ENCODE measurements at places on chromosomes 12 and 14. TPM values are rescaled to one million over a fixed set of nuclear protein-coding genes. Genes with fewer than 3 reads are reported as not detected.

GRCh38 chr14:91171291-91171690, 57.4 kb downstream of the DGLUCY start:
- no peak overlapping the region for H3K27ac ChIP-seq
- H3K36me3 ChIP-seq = peaks cover 2% of the 10 kb centered on the region
- H3K4me3 ChIP-seq = no peak overlapping the region
- no peak for DNase-seq
- H3K27me3 ChIP-seq = no peaks in the 10 kb centered on the region

DNA sequence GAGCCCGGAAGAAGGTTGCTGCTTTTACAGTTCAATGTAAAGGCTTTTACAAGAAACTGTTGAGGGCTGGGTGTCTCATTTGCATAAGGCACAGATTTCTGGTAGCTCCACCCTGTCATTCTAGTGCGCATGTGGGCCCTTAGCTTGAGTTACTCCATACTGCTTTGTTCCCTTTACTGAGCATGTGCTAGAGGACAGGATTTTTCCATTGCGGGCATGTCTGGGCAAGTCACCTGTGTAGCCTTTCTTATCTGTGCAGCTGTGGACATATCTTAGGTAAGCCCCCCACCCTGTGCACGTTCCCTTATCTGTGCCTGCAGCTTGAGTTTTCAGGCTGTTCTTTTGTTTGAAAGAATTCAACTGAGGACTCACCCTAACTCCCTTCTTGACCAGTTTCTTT, 56.2 kb upstream of the ARHGAP5 start:
- H3K36me3 ChIP-seq = no peaks in the 10 kb centered on the region
- H3K27ac ChIP-seq = no peak overlapping the region
- H3K27me3 ChIP-seq = no peaks in the 10 kb centered on the region
- H3K4me3 ChIP-seq = no peak overlapping the region
- no peaks in the 10 kb centered on the region for H3K4me1 ChIP-seq

The NPFF gene
- polyA plus RNA-seq = not detected

- H3K27me3 ChIP-seq = no peaks in the 10 kb centered on the region
- peak within 1 kb of the TSS; percentile 86 for H3K4me3 ChIP-seq
- peaks cover 6% of the 10 kb centered on the region for H3K4me1 ChIP-seq
- peak; percentile 82 for DNase-seq
- no peaks in the 10 kb centered on the region for H3K36me3 ChIP-seq
- H3K27ac ChIP-seq = peak within 1 kb of the TSS; percentile 98
These were observed at the start of gene HECTD1 for GRCh38 chr14:31207755-31208545. Gene HECTD1 (minus strand): TSS chr14:31207793. CDS start chr14:31205936, 1,857 bp downstream.

DNA sequence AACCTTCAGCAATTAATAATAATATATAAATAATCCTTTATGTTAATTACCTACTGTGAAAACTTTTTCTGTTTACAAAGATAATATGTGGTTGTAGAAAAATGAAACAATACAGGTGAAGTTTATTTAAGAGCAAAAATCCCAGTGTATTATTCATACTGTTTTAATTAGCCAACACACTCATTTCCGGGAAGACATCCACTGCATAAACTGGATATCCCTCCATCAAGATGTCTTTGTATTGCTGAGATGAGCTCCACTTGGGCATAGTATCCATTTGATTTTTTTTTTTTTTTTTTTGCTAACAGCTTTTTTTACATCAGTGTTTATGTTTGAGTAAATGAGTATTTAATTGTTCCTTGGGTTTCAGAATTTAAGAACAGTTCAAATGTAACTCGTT, 13.7 kb upstream of the DERA start:
- H3K27me3 ChIP-seq = no peaks in the 10 kb centered on the region
- H3K4me3 ChIP-seq = no peak overlapping the region
- no peaks in the 10 kb centered on the region for H3K4me1 ChIP-seq
- no peak for DNase-seq
- H3K36me3 ChIP-seq = peaks cover 8% of the 10 kb centered on the region

DNA sequence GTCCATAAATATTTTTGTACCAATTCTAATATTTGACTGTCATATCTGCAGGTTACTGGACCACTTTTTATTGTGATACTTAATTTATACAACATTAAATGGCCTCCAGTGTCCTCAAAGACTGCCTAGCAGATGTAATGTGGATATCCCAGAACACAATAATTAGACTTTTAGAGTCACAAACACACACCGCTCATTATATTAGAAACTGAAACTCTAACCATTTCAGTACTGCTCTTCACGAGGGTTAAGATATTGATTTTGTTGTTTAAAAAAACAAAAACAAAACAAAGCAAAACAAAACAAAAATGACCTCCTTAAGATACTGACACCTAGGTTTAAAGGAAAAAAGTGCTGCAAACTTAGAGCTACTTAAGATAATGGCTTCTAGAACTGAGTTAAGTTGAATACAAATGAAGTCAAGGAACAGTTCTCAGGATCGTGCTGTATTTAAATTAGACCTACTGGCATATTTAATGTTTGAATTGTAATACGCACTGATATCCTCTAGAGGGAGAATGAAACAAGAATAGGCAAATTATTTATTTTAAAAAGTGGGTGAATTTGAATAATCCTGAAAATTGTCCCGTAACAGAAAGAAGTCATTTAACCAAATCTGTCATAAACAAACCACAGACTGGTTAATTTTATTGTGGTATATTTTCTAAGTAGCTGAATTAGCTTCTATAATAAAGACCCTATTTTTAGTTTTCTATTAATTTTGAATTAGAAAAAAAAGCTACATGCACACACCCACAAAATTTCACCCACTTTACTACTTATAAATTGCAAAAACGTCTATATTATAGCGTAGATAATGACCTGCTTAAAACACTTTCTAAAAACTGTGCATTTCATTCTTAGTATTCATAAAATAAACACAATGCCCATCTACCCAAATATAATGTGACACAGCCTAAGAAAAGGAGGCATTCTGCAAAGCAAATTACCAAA, 395.2 kb upstream of the DCN start:
- no peaks in the 10 kb centered on the region for H3K27me3 ChIP-seq
- H3K36me3 ChIP-seq = no peaks in the 10 kb centered on the region
- DNase-seq = peak; percentile 30
- no peak overlapping the region for H3K27ac ChIP-seq

DNA sequence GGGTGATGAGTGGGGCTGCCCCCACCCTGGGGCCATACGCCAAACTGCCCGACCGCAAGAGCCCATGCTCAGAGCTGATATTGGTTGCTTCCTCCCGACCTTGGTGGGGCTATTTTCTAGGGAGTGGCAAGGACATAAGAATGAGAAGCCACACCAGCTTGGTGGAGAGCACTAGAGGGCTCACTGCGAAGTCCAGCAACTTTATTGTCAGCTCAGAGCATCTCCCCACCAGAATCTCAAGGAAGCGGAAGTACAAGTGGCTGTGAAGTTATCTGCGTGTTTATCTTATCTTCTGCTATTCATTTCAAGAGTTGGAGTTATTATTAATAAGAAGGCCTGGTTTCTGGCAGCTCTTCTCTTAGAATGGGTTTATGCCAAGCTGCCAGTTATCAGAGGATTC, 4.9 kb upstream of the PLXNC1 start:
- no peak overlapping the region for H3K27ac ChIP-seq
- peaks cover 42% of the 10 kb centered on the region for H3K27me3 ChIP-seq
- H3K4me3 ChIP-seq = no peak overlapping the region
- no peaks in the 10 kb centered on the region for H3K36me3 ChIP-seq
- DNase-seq = no peak

GRCh38 chr14:28703482-28703881, 63.1 kb upstream of the FOXG1 start:
- no peaks in the 10 kb centered on the region for H3K27me3 ChIP-seq
- no peak for DNase-seq
- no peaks in the 10 kb centered on the region for H3K36me3 ChIP-seq

The KRT2 gene
- not detected for polyA plus RNA-seq

- H3K27me3 ChIP-seq = peaks cover 19% of the 10 kb centered on the region
- no peaks in the 10 kb centered on the region for H3K36me3 ChIP-seq
These were observed 54.2 kb upstream of the JDP2 start for GRCh38 chr14:75373616-75374015.

DNA sequence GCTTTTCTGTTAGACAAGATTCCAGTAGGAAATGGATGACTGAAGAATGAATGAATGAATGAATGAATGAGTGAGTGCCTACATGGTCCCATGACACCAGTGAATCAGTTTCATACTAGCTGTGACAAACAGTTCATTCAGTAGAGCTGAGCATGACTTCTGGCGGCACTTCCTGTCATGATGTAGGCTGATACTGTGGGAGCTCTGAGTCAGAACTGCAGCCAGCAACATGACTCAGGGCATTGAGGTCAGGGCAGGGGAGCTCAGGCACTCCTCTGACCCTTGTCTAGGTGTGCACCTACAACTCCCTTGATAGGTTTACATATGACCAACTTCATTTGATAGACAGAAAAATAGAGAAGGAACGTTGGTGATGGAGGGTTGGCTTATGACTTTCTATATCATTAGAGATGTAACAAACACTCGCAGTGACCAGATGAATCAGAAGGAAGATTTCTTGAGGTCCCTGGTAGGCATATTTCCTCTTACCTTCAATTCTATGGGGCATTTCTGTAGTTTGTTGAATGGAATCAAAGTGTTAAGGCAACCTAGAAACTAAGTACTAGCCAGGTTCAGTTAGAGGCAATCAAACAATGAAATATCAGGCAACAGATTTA, 139.3 kb upstream of the ARHGAP5 start:
- DNase-seq = peak; percentile 58
- no peak overlapping the region for H3K4me3 ChIP-seq
- H3K36me3 ChIP-seq = no peaks in the 10 kb centered on the region
- no peaks in the 10 kb centered on the region for H3K4me1 ChIP-seq
- H3K27me3 ChIP-seq = no peaks in the 10 kb centered on the region
- no peak overlapping the region for H3K27ac ChIP-seq

The C1S gene
- 507 TPM for polyA plus RNA-seq

DNA sequence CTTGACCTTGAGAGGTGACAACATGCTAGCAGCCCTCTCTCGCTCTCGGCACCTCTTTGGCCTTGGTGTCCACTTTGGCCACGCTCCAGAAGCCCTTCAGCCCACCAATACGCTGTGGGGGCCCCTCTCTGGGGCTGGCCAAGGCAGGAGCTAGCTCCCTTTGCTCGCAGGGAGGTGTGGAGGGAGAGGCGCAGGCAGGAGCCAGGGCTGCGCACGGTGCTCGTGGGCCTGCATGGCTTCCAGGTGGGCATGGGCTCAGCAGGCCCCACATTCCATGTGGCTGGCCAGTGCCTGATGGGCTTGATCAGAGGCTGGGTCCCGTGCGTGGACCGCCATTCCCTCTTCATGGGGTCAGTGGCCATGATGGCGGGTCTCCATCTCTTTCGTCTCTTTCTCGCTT, 1237.0 kb upstream of the USP15 start:
- H3K4me1 ChIP-seq = no peaks in the 10 kb centered on the region
- H3K36me3 ChIP-seq = no peaks in the 10 kb centered on the region
- H3K4me3 ChIP-seq = no peak overlapping the region
- no peak overlapping the region for H3K27ac ChIP-seq
- no peaks in the 10 kb centered on the region for H3K27me3 ChIP-seq
- no peak for DNase-seq

The SLC25A47 gene
- not detected for polyA plus RNA-seq

GRCh38 chr14:101349108-101349507, 212.2 kb upstream of the DIO3 start:
- H3K36me3 ChIP-seq = no peaks in the 10 kb centered on the region
- H3K27me3 ChIP-seq = no peaks in the 10 kb centered on the region
- no peak for DNase-seq
- no peaks in the 10 kb centered on the region for H3K4me1 ChIP-seq
- no peak overlapping the region for H3K4me3 ChIP-seq

The ACSM4 gene
- polyA plus RNA-seq = not detected

The LRTM2 gene
- not detected for polyA plus RNA-seq

The LRRC43 gene
- 0.61 TPM for polyA plus RNA-seq

The RPS6KA5 gene
- 0.59 TPM for polyA plus RNA-seq

DNA sequence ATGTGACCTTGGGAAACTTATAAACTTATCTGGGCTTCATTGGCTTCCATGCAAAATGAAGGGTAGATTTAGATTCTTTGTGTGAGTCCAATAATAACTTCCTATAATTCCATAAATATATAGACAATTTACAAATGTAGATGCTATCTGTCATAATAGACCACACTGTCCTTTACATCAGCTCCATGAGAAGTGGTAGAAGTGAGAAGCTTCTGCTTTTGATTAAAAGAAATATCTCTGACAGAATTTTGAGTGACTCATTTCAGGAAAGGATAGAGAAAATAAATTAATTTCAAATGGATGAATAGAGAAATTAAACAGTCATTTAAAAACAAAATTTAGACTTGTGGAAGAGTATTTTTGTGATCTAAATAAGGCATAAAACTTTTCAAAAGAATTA, 329.7 kb upstream of the ATP2B1 start:
- H3K4me1 ChIP-seq = peaks cover 2% of the 10 kb centered on the region
- no peak overlapping the region for H3K27ac ChIP-seq
- no peaks in the 10 kb centered on the region for H3K27me3 ChIP-seq
- H3K4me3 ChIP-seq = no peak overlapping the region

DNA sequence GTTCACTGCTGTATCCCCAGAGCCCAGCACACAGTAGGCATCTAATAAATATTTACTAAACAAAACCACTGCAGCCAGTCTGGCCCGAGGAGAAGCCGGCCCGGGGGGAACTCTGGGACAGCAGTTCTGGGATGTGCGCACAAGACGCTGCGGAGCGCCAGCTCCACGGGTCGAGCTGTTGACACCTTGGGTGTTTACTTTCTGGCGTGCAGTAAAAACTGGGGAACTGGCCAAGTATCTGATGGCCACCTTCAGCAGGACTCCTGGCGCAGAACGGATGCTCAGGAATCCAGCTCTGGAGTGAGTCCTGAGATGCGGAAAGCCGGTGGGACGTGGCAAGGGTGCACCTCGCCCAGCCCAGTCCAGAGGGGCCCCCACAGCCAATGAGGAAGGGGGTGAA, 65.6 kb downstream of the NCOR2 start:
- no peak for DNase-seq
- H3K27ac ChIP-seq = no peak overlapping the region
- no peaks in the 10 kb centered on the region for H3K36me3 ChIP-seq
- H3K4me1 ChIP-seq = peaks cover 32% of the 10 kb centered on the region
- no peaks in the 10 kb centered on the region for H3K27me3 ChIP-seq
- no peak overlapping the region for H3K4me3 ChIP-seq

- H3K36me3 ChIP-seq = no peaks in the 10 kb centered on the region
- no peaks in the 10 kb centered on the region for H3K27me3 ChIP-seq
- DNase-seq = no peak
These were observed 15.6 kb upstream of the SMAGP start for GRCh38 chr12:51285843-51286242.

DNA sequence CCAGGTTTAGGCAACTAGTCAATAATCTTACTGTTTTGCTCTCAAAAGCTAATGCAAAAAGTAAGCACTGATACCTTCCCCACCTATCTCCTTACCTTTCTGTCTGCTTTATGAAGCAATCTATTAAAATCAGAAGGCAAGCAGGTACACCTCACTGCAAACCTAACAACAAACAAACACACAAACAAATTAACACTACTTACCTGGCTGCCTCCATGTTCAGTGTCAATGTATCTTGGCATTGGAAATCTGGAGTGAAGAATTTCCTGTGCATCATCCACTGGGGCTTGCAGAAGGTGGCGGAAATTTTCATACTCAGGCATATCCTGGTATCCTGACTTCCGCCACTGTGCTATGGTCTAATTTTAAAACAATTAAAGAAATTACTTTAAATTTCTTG, 62.5 kb downstream of the SEC23A start:
- no peaks in the 10 kb centered on the region for H3K4me1 ChIP-seq
- DNase-seq = no peak
- no peak overlapping the region for H3K27ac ChIP-seq
- H3K4me3 ChIP-seq = no peak overlapping the region
- no peaks in the 10 kb centered on the region for H3K27me3 ChIP-seq
- peaks cover 18% of the 10 kb centered on the region for H3K36me3 ChIP-seq

GRCh38 chr12:47881826-47882427, 22.9 kb downstream of the VDR start:
- peaks cover 8% of the 10 kb centered on the region for H3K36me3 ChIP-seq
- DNase-seq = peak; percentile 98
- H3K27me3 ChIP-seq = no peaks in the 10 kb centered on the region
- peak overlapping the region; percentile 87 for H3K27ac ChIP-seq
- peaks cover 22% of the 10 kb centered on the region for H3K4me1 ChIP-seq

All from fibroblast of lung (primary cell).